Muscle of leg (tissue), 16 donors: ENCODE measurements at places on chromosomes 5 and 9. TPM values are rescaled to one million over a fixed set of nuclear protein-coding genes. Genes with fewer than 3 reads are reported as not detected.

DNA sequence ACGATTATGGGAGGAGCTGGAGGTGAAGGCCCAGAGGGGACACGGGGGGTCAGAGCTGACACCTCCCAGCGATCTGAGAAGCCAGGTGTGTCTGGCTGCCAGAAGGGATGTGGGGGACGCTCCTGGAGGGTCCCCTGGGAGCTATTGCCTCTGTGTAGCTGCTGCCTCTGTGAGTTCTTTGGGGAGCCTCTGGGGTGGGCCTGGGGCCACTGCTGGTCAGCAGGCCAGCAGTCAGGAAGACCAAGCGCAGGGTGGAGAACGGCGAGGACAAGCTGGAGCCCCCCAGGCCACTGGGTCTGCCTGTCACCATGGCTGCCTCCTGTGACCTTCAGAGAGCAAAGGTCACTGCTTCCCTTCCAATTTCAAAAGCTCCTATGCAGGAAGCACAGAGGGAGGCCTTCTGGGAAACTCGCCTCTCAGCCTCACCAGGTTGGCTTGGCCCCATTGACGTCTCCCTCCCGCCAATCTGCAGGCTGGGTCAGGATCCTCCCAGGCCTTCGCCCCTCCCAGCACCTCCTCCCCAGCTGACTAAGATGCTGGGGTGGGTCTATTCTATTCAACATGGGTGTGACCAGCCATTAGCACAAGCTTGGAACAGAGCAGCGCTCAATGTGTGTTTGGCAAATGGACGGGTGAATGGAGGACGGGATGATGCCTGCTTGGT is 126.4 kb downstream of the GAPVD1 start:
- H3K4me3 ChIP-seq: no peak overlapping the region
- no peaks in the 10 kb centered on the region for H3K27me3 ChIP-seq
- H3K36me3 ChIP-seq: no peaks in the 10 kb centered on the region
- no peak overlapping the region for H3K27ac ChIP-seq
- H3K4me1 ChIP-seq: no peaks in the 10 kb centered on the region
- no peak for DNase-seq

DNA sequence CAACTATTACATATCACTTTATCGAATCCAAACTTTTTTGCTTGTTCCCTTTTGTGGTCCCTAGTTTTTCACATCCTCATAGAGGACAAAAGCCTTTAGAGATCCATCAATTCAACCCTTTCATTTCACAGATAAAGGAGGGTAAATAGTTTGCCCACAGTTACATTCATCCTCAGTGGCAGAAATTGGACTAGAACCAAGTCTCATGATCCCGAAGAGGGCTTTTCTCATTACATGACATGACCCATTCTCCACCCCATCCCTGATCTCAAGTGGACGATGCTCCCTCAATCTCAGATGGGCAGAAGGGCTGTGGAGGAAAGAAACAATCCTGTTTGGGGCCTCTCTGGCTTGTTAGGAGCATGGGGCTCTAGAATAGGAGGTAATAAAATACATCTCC is 23.1 kb downstream of the TICAM2 start:
- no peaks in the 10 kb centered on the region for H3K27me3 ChIP-seq
- peaks cover 5% of the 10 kb centered on the region for H3K36me3 ChIP-seq
- no peaks in the 10 kb centered on the region for H3K4me1 ChIP-seq
- no peak overlapping the region for H3K27ac ChIP-seq
- H3K4me3 ChIP-seq: no peak overlapping the region

DNA sequence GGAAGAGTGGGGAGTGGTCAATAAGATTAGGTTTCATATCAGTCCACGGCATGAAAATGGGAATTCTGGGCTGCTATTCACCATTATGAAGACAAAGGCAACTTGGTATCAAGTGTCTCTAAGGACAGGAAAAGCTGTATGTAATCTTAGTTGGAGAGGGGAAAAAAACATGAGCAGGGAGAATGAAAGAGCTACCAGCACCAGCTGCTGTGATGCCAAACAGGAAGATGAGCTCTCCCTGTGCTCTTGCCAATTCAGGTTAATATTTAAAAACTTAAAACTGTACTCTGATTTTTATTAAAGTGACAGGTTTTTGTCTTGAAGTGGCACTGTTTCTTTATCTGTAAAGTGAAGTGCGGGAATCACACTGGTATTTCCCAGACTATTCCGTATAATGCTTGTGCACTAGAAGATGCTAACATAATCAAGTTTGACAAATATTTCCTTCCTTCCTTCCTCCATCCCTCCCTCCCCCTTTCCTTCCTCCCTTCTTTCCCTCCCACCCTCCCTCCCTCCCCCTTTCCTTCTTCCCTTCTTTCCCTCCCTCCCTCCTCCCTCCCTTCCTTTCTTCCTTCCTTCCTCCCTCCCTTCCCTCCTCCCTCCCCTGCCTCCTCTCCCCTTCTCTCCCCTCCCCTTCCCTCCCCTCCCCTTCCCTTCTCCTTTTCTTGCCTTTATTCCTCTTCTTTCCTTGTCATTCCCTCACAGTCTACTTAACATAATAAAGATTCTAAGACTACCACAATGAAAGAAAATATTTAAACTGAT is 1383.0 kb upstream of the C9orf72 start:
- H3K4me1 ChIP-seq: no peaks in the 10 kb centered on the region
- DNase-seq: peak; percentile 6
- no peaks in the 10 kb centered on the region for H3K36me3 ChIP-seq
- no peaks in the 10 kb centered on the region for H3K27me3 ChIP-seq

DNA sequence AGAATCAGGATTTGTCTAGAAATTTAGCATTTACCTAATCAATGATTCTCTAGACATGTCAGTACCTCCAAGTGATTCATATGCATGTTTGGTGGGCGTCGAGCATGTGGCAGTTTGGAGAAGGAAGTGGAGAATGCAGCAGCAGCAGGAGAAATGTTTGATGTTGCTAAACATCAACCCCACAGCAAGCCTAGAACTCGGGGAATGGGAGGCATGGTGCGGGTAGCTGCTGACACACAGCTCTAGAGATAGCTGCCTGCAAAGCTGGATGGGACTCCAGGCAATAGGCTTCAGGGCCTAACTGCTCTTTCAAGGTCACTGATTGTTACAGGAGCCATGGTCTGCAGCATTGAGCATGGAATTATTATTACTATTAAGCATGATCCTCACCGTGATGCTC is 137.3 kb downstream of the DOCK8 start:
- H3K4me1 ChIP-seq: peaks cover 8% of the 10 kb centered on the region
- no peaks in the 10 kb centered on the region for H3K27me3 ChIP-seq
- no peak overlapping the region for H3K27ac ChIP-seq
- H3K4me3 ChIP-seq: no peak overlapping the region
- DNase-seq: no peak

DNA sequence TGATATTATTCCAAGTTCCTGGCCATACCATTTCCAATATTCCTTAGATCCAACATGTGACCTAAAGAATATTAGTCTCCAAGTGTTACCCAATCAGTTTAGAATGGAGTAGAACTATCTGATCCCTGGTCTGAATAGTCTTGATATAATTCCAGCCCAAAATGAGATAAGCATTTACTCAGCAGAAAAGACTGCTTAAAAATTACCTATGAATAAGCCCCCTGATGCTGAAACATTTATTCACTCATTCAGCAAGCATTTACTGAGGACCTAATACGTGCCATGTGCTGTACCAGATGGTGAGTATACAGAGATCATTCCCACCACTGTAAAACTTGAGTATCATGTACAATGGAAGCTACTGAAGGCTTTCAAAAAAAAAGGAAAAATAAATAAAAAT is 157.0 kb downstream of the FAM114A2 start:
- no peaks in the 10 kb centered on the region for H3K4me1 ChIP-seq
- DNase-seq: no peak
- H3K36me3 ChIP-seq: no peaks in the 10 kb centered on the region
- H3K27me3 ChIP-seq: no peaks in the 10 kb centered on the region
- no peak overlapping the region for H3K27ac ChIP-seq

Gene C5
- 9.3 TPM for total RNA-seq

DNA sequence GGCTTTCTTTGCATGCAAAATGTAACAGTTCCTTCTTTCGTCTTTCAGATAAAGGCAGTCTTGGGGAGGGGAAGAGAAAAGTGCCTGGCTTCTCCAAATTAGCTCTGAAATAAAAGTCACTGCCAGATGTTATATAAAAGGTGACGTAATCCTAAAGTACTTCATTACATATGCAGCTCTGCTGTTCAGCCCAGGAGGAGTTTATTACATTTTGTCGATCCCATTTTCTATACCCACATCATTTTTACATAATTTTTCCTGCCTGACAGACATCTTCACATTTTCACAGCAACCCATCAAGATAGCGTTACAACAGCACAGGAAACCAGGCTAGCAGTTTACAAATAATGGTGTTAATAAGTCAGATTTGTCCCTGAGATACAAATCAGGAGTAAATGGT is 86.7 kb upstream of the SLC30A5 start:
- peak overlapping the region; percentile 36 for H3K27ac ChIP-seq
- H3K4me3 ChIP-seq: no peak overlapping the region

- H3K4me3 ChIP-seq: no peak overlapping the region
- H3K36me3 ChIP-seq: no peaks in the 10 kb centered on the region
- peak; percentile 33 for DNase-seq
- H3K27me3 ChIP-seq: no peaks in the 10 kb centered on the region
- peak overlapping the region; percentile 95 for H3K27ac ChIP-seq
- H3K4me1 ChIP-seq: peaks cover 57% of the 10 kb centered on the region
Observed at GRCh38 chr9:35910613-35911359, 1.5 kb downstream of the SPAAR start.

DNA sequence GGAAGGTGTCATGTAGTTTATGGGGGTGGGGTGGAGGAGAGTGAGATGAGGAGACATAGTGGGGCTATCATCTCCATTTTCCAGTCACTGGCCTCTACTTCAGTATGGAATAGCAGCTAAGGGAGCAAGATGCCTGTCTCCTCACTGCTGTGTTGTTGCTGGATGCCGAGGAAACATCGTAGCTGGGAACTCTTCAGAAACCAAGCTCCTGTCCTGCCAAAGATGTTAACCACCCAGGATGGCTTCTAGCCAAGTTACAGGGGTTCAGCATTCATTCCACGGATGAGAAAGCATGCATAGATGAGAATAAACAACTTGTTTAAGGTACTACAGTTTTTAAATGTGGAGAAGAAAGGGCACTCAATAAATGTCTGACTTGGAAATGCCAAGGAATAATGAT is 226.5 kb downstream of the ASTN2 start:
- no peak for DNase-seq
- no peaks in the 10 kb centered on the region for H3K4me1 ChIP-seq
- no peaks in the 10 kb centered on the region for H3K27me3 ChIP-seq
- no peak overlapping the region for H3K27ac ChIP-seq
- no peaks in the 10 kb centered on the region for H3K36me3 ChIP-seq

DNA sequence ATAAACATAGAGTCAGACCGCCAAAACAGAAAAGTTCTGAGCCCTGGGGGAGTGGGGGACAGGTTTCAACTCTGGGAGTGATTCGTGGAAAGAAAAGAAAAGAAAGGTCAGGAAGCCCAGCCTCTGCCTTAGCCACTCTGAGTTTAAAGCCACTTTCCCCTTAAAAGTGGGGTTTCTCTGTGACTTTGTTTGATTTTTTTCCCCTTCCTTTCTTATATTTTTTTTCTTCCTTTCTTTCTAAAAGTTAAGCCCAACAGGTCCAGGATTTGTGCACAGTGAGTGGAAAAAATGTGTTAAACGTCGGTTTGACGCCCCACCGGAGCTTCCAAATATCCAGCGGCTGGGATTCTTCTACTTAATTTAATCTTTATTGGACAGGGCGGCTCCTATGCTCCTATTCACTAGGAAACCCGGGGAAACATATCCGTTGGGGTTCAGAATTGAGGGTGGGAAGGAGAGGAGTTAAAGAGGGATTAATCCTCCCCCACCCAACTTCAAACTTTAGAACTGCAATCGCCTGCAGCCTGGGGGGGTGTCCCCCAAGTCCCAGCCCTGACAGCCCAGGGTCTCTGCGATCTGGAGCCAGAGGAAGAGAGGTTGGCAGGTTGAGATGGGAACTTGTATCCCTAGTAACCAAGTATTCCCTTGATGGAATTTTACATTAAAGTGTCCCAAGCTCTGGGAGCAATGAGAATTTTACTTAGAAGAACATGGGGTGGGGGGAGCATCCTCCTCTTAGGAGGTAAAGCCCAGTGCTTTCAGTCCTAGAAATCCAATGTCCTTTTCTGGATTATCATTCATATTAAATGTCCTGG is 6.3 kb downstream of the NR2F1-AS1 start:
- H3K36me3 ChIP-seq: no peaks in the 10 kb centered on the region
- peaks cover 34% of the 10 kb centered on the region for H3K4me1 ChIP-seq
- no peak overlapping the region for H3K4me3 ChIP-seq
- no peak overlapping the region for H3K27ac ChIP-seq
- no peak for DNase-seq

- no peak overlapping the region for H3K27ac ChIP-seq
- no peak overlapping the region for H3K4me3 ChIP-seq
- no peaks in the 10 kb centered on the region for H3K4me1 ChIP-seq
- DNase-seq: no peak
Observed at GRCh38 chr9:121963528-121963995, 129.5 kb downstream of the TTLL11 start.

Gene MYOT
- total RNA-seq: 125 TPM

Gene WNK2
- 7.4 TPM for total RNA-seq

Gene ANGPTL2
- 75.6 TPM for total RNA-seq

GRCh38 chr9:38278457-38278856 is 114.0 kb upstream of the ALDH1B1 start:
- H3K27me3 ChIP-seq: peaks cover 3% of the 10 kb centered on the region
- H3K4me3 ChIP-seq: no peak overlapping the region
- no peaks in the 10 kb centered on the region for H3K36me3 ChIP-seq
- H3K27ac ChIP-seq: no peak overlapping the region

DNA sequence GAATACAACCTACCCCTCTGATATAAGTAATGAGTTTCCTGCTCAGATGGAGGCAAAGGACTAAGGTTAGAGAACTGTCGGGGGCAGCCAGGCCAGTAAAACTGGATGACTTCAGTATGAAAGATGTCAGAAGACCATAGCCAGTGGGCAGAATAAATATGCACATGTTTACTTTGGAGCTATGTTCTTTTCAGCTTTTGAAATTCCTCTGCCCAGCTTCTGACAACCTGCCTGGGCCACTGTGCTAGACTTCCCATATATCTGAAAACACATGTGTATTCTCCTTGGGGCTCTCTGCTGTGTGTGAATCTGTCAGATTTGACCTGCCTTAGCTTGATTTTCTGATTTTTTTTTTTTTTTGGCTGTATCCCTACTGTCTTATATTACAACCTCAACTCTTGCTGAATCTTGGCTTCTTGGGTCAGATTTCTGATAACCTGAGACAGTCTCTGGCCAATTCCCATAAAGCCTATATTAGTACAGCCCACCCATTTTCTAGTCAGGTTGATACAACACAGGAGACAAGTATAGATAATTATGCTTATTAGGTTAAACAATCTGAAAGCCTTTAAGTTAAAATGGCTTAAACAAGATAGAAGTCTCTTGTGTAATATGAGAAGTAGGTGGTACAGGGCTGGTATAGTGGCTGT is 76.6 kb upstream of the PRLR start:
- no peaks in the 10 kb centered on the region for H3K4me1 ChIP-seq
- no peak for DNase-seq
- H3K4me3 ChIP-seq: no peak overlapping the region
- no peaks in the 10 kb centered on the region for H3K36me3 ChIP-seq
- H3K27me3 ChIP-seq: no peaks in the 10 kb centered on the region

Gene NOXA1
- 2.0 TPM for total RNA-seq

Gene SLC28A3
- 0.04 TPM for total RNA-seq

GRCh38 chr5:178683783-178684182 is 46.7 kb downstream of the ZNF354A start:
- no peaks in the 10 kb centered on the region for H3K27me3 ChIP-seq
- DNase-seq: no peak
- no peaks in the 10 kb centered on the region for H3K36me3 ChIP-seq
- H3K4me1 ChIP-seq: no peaks in the 10 kb centered on the region
- no peak overlapping the region for H3K27ac ChIP-seq
